Sciatic nerve (tissue), 2 donors: ENCODE measurements at places on chromosomes 3 and 15.

DNA sequence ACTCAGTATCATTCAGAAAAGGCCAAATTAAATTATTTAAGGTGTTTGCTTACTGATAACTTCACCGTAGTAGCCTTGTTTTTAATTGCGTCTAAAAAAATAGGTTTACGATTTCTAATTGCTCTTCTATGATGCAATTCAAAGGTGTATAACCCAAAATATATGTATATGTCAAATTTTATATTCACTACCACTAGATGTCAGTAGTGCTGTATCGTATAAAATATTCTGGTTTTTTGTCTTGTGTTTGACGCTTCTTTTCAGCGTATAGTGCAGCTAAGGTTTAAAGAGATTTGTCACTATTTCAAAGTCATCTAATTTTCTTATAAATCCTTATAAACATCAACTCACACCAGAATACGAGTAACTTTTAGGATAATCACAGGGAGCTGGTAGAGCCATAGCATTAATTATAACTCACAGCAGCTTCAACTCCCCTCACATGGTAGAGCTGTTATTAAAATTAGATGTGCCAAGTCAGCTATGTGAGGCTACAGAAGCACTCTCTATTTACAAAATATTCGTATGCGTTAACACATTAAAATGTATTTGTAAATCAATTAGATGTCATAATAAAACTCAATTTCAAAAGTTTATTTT lies 3.5 kb downstream of the PFN2 start:
- no peak for DNase-seq

GRCh38 chr15:56327721-56328502 lies 37.3 kb upstream of the TEX9 start:
- DNase-seq: no peak

DNA sequence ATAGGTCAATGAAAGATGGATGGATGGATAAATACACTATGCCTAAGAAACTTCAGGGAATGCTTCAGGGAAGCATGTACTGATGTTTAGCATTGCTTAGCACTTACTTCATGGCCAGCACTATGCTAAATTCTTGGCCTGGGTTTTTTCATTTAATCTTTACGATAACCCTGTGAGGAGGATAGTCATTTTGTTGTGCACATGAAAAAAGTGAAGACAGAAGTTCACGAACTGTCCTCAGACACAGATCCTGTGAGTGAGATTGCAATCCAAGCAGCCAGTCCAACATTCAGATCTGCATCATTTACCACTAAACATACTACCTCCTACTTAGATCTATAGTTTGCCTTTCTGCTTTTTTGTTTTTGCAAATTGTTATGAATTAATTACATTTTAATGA lies 510.8 kb upstream of the AGTR1 start:
- no peak for DNase-seq

GRCh38 chr3:176978441-176978840 lies 218.8 kb downstream of the TBL1XR1 start:
- DNase-seq: no peak

DNA sequence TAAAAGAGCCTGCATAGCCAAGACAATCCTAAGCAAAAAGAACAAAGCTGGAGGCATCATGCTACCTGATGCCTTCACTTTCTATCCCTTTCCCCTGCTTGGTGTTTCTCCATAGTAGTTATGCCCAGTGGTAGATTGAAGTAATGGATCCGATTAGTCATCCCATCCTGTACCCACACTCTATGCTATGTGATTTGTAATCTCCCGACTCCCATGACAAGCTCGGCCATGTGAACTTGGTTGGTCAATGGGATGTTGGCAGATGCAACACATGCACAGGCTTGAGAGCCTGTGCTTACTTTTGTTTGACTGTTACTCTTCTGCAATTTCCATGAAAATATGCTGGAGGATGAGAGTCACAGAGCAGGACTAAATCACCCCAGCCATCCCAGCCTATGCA lies 334.9 kb upstream of the DPH6 start:
- no peak for DNase-seq

DNA sequence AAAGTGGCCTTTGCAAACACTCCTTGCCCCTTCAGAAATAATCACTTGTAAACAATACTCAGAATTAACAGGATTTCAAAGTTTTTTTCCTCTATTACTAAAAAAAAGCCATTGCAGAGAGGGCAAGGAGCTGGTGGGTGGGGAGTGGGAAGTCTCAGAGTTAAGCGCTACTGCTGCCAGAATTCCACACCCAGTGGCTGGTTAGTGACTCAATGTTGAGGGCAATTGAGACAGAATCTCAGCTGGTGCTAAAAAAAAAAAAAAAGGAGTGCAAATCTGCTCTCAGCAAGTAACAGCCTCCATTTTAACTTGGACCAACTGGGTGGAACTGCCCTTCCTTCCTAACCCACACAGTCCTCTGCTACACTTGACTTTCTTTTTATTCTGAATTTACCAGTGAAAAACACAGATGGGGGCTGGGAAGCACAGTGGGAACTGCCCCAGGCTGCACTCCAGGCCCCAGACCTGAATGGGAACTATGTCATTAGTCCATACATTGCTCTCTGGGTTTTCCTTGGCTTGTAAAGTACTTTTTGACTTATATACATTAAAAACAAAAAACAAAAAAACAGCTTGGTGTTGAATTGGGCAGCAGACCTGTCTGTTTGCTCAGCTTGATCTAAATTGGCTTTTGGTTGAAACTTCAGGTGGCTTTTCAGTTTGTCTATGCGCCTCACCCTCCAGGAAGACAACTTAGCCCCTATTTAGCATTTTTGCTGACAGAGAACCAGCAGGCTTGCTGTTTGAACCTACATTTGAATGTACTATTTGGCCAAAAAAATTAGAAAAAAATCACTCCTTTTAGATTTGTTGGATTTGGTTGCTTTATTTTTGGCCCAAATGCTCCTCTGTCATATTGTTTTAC lies 357.8 kb upstream of the TBL1XR1 start:
- no peak for DNase-seq

DNA sequence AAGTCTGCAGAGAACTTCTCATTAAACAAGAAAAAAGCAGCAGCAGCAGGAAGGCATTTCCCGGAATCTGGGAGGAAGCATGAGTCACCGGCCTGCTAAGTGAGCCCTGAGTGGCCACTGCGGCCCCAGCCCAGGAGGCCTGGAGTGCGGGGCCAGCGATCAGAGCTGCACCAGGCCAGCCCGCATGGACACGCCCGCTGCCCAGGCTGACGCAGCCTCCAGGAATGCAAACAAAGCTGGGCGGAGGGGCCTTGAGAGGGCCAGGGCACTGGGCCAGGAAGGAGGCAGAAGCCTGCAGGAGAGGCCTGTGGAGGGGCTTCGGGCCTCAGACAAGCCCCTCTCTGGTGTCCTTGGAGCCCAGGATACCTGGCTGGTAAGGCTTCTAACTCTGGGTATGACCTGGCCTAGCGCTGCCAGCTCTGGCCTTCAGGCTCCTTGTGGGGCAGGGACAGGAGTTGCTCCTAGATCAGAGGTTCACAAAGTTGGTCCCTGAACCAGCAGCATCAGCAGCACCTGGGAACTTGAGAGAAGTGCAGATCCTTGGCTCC lies 101.2 kb downstream of the SMAD6 start:
- DNase-seq: peak; percentile 86

DNA sequence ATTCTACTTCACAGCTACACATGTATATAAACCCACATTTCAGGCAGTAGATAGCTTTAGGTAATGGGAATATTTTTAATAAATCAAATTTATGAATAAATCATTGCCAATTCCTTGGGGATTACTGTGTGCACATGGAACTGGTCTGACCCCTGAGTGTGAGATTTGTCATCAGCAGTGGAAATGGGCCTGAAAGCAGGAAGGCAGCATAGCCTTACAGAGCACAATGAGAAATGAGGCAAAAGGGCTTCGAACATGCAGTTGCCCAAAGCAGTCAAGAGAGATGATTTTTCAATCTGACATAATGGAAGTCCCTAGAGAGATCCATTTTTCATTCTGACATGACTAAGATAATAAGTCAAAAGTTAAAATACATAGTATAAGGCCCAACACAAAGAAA lies 599.2 kb downstream of the TUSC7 start:
- no peak for DNase-seq

DNA sequence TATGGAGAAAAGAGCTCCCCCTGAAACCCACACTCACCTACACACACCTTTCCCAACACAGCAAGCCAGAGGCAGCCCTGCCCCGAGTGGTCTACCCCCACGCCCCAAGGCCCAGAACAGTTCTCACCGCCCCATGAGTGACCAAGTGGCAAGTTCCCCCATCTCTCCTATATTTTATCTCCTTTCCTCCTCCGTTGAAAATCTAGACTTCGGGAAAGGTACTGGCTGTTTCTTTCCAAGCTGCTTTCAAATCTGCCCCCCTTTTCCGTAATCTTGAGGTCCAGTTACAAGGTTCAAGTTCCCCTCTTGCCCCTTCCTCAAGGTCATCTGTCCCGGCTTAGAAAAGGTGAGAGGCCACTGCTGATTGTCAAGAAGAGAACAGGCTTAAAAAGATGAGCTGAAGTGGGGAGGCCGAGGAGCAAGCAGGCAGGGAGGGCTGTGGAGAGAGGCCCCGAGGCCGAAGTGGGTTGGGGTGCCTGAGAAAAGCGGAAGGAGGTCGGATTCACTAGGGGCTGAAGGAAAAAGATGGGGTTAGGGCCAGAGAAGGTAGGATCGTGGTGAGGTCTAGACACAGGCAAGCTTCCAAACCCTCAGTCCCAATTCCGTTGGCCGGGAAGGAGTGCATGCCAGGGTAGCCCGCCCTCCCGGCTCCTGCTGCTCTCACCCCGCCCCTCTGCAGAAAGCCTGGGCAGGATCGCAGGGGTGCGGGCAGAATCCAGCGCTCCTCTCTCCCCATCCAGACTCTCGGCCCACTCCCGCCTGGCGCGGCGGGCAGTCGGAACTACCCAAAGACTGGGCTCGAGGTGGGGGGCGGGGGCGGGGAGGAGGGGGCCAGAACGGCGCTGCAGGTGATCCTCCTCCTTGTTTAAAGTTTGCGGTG lies 1.7 kb downstream of the SEMA5B start:
- peak; percentile 60 for DNase-seq

GRCh38 chr15:61946778-61947177 lies 113.5 kb downstream of the VPS13C start:
- no peak for DNase-seq

- no peak for DNase-seq
These were observed 256.5 kb upstream of the NECTIN3 start for GRCh38 chr3:110815008-110815583.

DNA sequence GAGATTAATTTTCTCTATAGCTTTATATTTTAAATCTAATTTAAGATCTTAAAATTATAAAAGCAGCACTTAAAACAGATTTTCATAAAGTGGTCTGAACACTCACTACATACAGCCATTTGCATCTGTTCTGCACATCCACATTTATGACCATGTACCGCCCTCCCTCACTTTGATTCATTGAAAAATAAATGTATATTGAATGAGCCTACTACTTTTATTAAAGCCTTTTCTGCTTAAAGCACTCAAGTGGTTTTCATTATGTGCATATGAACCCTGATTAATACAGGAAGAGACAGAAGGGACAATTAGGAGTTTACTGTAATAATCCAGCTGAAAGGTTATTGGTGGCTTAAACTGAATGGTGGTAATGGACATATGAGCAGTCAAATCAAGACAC lies 129.4 kb downstream of the DLG1 start:
- no peak for DNase-seq

DNA sequence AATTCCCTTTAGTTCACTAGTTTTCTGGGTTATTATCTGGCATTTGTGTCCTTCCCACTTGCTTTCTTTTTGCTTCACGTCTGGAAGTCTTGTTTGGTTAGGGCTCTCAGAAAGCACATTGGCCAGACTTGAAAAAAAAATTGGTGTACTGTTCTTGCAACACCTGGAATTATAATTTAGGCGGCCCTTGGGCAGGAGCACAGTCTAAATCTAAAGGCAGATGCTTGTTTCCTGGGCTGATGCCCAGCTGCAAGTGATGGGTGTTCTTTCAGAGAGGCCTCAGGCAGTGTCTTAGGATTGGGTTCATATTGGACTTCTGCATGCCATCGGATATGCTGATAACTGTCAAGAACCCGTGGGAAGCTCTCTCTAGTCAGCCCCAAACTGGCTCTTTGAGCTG lies 521.5 kb downstream of the PDCD6IP start:
- DNase-seq: no peak

DNA sequence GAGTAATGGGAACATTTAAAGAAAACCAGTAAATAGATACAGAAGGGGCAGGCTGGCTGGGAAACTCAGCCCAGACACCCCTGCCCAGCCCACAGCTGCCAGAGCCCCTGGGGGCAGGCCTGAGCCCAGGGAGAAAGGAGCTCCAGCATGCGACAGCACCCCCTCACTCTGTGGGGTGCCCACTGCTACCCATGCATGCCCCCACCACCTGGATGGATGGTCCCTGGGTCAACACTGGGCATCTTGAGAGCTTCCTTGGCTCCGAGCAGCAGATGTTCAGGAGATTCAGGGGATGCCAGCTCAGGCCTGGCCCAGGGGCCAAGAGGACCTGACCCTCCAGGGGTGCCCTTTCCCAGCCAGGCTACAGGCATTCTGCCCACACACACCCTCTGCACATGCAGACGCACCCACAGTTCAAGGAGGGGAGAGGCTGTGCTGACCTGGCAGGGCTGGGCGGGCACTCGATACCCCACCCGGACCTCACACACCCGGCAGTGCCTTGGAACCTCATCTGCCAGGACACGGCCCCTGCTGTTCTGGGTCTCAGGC lies 31.5 kb downstream of the PTH1R start:
- peak; percentile 53 for DNase-seq

GRCh38 chr3:123028233-123028828 lies 768 bp upstream of the SEMA5B start:
- DNase-seq: peak; percentile 56

DNA sequence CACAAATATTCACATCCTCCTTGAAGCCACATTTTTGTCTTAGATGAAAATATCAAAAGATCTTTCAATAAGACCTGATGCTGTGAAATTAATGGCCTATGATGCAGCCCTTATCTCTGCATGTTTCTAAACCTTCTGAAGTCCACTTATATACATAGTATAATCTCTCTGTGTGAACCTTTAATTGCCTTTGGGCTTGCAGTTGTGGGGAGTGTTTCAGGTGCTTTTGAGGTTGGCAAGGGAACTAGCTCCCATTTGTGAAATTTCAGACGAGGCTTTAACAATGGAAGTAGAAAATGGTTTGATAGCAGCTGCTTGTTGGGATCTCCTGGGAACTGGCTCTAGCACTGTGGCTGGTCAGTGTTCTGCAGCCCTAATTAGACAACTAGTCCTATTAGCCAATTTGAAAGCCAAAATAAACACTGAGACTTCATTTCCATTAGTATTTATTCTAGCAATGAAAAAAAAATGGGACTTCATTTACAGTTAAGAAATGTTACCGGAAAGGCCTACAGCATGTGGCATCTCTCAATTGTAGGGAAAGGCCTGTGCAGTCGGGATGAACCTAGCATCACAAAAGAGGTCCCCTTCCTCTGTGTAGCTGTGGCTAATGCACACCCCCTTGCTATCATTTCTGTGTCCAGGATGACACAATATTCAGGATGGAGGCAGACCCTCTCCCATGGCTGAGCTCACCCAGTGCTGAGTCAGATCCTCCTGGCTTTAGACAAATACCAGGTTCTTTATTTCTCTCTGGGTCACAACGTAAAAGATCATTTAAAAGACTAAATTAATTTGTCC lies 140.7 kb upstream of the TRIM42 start:
- DNase-seq: no peak
